Body of pancreas (tissue), 4 donors: ENCODE measurements at places on chromosomes 11 and 22. TPM values are rescaled to one million over a fixed set of nuclear protein-coding genes. Genes with fewer than 3 reads are reported as not detected.

DNA sequence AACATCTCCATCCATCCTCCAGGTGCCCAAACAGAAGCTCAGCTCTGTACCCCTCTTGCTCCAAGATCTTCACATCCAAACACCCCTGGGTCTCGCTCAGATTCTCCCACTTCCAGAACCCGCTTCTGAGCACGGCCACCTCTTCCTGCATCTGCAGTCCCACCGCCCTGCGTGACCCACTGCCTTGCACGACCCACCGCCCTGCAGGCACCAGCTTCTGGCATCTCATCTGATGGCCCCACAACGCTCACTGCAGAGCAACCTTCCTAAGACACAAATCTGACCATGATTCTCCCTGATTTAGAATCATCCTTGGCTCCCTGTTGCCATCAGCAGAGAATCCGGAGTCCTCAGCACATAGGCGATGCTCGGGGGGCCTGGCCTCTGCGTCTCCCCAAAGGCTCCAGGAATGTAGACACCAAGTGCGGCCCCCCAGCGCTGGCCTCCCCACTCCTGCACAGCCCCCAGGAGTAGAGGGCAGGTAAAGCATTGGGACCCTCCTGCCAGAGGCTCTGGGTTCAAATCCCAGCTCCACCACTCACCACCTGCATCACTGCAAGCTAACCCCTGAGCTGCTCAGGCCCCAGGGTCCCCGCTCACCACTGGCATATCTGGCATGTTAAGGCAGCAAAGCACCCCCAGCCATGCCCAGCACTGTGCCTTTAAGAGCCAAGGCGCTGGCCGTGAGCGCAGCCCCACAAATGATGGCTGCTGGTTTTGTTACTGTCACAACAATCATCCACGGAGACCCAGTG is 459.3 kb downstream of the BRD1 start:
- no peak for DNase-seq

- DNase-seq: no peak
Observed at GRCh38 chr22:35678836-35679235, 30.6 kb downstream of the APOL6 start.

DNA sequence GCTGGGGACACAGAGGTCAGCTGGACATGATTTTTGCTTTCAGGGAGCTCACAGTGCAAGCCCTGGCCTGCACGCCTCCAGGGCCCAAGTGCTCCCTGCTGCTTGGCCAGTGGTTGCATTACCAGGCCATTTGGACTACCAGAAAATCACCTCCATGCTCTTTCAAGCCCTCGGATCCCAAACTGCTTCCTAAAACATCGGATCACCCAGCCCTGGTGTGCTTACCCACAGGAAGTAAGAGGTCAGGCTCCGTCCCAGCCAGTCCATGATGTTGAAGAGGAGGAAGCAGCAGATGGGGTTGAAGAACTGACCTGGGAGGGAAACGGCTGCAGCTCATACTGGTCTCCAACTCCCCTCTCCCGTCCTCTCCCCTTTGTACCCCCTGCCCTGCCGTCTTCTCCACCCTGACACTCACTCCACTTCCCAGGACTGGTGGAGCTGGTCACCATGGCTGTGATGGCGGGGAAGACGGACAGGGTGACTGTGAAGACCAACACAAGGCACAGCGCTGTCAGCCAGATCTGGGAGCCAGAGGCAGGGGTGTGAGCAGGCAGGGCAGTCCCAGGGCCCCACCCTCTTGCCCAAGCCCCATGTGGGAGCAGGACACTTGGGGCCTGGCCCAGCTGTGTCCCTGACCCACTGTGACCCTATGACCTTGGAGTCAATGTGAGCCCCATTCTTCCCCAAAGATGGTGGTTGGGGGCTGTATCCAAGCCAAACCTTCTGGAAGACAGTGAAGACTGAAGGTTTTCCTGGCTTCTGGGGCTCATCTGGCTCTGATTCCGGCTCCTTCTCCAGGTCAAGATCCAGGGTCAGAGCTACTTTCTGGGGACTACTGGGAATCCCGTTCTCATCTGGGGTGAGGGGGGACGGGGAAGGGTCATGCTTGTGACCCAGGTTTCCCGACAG is 5.6 kb downstream of the SLC29A2 start:
- no peak for DNase-seq

DNA sequence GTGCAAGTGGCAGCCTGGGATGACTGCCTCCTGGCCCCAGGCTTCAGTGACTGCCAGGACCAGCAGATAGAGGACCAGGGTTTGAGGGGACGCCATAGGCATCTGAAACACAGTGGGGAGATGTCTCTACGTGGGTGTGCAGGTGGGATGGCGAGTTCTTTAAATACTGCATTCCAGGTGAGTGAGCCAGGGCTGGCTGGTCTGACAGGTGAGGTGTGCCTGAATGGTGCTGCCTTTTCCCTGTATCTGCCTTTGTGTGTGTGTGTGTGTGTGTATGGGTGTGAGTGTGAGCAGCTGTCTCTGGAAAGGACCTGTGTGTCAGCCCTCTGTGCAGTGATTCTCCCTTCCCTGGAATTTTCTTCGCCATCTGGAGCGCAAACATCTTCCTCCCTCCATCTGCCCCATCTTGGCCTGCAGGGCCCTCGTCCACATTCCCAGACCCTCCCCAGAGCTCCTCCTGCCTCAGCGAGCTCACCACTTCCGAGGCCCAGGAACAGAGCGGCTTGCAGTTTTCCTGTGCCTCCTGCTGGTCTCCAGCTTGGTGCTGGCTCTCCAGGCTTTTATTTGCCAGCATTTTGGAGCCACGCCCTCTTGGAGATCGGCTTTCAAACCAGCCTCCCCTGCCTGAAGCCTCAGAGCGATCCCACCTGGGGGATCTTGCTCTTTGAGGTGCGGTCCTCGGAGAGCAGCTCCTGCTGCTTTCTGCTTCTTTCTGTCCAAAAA is at the start of gene GPHA2:
Gene GPHA2 (minus strand): TSS at position 535 of the 723 bp plus-strand sequence. CDS start 433 bp downstream, at position 102.
- peak; percentile 58 for DNase-seq

APOL5 gene
- total RNA-seq: not detected

DNA sequence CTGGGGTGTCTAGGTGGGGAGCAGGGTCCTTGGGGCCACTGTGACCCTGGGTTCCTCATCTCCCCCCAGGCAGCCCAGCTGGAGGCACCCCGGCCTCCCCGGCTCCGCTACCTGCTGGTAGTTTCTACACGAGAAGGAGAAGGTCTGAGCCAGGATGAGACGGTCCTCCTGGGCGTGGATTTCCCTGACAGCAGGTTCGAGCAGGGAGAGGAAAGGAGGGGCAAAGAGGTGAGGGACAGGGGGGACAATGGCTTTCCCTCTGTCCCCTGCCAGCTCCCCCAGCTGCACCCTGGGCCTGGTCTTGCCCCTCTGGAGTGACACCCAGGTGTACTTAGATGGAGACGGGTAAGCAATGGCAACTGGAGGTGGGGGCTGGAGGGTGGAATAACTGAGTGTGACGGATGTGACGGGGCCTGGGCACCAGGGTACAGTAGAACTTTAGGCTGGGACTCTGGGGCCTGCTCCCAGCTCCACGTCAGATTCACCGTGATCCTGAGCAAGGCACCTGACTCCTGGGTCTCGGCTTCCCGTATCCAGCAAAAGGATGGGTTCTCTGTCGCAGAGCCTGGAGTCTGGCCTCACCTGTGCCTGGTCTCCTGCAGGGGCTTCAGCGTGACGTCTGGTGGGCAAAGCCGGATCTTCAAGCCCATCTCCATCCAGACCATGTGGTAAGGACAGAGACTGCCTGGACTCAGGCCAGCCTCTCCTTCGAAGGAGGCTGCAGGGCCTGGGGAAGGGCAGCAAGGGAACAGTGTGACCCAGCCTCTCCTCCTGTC is 3.6 kb downstream of the SSH3 start:
- no peak for DNase-seq

RAB36 gene
- 3.1 TPM for total RNA-seq

DNA sequence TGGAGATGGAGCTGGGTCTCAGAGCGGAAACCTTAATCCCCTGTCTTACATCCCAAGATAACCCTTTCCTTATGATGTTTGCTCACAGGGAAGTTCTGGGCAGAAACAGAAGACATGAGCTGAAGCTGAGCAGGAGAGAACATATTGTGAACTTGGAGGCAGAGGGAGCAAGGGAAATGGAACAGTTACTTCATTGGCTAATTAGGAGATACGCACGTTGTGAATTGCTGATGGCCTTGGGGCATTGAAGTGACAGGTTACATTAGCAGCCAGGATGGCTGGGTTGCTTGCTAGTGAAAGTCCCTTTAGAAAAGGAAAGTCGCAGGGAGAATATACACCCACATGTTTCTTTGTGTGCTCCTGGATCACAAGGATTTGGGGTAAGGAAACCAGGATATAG is 48.7 kb downstream of the TENM4 start:
- DNase-seq: no peak

GRCh38 chr11:74849525-74850391 is 99.1 kb downstream of the XRRA1 start:
- no peak for DNase-seq

GRCh38 chr11:117456027-117456720 is 128.5 kb downstream of the CEP164 start:
- DNase-seq: no peak

OR5P2 gene
- not detected for total RNA-seq

ADM gene
- total RNA-seq: 85.4 TPM
